ENCODE measurements at places on chromosomes 6 and 20. TPM values are rescaled to one million over a fixed set of nuclear protein-coding genes. Genes with fewer than 3 reads are reported as not detected.
A peak's percentile ranks its signal among the peaks of the same experiment; 100 is the strongest.

DNA sequence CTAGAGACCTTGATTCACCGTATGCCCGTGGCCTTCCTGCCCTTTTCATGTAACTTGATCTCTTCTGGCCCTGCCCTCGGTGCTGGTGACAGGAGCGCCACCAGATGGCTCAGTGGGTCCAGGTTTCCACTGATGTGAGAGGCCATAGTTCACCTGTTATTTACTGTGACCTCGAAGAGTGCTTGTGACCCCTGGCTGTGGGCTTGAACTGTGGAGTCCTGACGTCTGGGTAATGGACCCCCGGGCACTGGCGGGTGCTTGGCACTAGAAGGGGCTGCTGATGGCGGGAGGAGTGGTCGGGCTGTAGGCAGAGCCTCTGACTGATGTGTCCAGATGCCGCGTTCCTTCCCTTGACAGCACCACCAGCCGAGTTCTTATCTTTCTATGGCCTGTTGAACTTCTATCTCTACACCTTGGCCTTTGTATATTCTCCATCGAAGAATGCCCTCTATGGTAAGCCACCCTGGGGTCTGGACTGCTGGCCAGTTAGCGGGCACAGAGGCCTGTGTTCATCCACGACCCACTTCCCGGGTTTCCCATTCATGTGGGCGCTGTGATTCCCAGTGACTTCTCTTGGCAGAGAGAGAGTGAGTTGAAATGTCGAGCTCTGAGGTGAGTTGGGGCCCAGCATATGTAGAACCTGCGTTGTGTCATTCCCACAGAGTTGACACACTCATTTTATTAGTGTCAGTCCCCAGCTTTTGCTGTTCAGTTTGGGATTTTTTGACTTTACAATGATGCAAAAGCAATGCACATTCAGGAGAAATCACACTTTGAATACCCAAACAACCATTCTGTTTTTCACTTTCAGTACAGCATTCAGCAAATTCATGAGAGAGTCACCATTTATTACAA, 14.9 kb downstream of the DYNLT1 start:
- H3K27me3 ChIP-seq, result no peaks in the 10 kb centered on the region
- DNase-seq, result peak; percentile 60
- H3K36me3 ChIP-seq, result peaks cover 49% of the 10 kb centered on the region
- no peak overlapping the region for H3K27ac ChIP-seq
- H3K4me3 ChIP-seq, result no peak overlapping the region
- peaks cover 7% of the 10 kb centered on the region for H3K4me1 ChIP-seq

- no peak for DNase-seq
- peaks cover 3% of the 10 kb centered on the region for H3K36me3 ChIP-seq
- H3K27me3 ChIP-seq, result no peaks in the 10 kb centered on the region
- H3K4me1 ChIP-seq, result peaks cover 59% of the 10 kb centered on the region
- no peak overlapping the region for H3K4me3 ChIP-seq
- H3K27ac ChIP-seq, result peak overlapping the region; percentile 96
These were observed 42.3 kb upstream of the LAMA4 start for GRCh38 chr6:112296694-112297093.

GRCh38 chr6:164926686-164927085, 382.7 kb downstream of the C6orf118 start:
- no peaks in the 10 kb centered on the region for H3K4me1 ChIP-seq
- H3K27me3 ChIP-seq, result peaks cover 3% of the 10 kb centered on the region
- H3K4me3 ChIP-seq, result no peak overlapping the region
- H3K36me3 ChIP-seq, result no peaks in the 10 kb centered on the region

Gene SLC25A27
- 8.2 TPM for total RNA-seq

GRCh38 chr20:21796059-21796458, 90.6 kb downstream of the PAX1 start:
- H3K27me3 ChIP-seq, result no peaks in the 10 kb centered on the region
- no peak for DNase-seq
- H3K4me3 ChIP-seq, result no peak overlapping the region
- no peaks in the 10 kb centered on the region for H3K36me3 ChIP-seq

- H3K4me3 ChIP-seq, result no peak overlapping the region
- H3K36me3 ChIP-seq, result peaks cover 33% of the 10 kb centered on the region
- no peaks in the 10 kb centered on the region for H3K27me3 ChIP-seq
- no peak overlapping the region for H3K27ac ChIP-seq
- no peak for DNase-seq
These were observed 58.1 kb downstream of the PLAGL1 start for GRCh38 chr6:143949962-143950361.

DNA sequence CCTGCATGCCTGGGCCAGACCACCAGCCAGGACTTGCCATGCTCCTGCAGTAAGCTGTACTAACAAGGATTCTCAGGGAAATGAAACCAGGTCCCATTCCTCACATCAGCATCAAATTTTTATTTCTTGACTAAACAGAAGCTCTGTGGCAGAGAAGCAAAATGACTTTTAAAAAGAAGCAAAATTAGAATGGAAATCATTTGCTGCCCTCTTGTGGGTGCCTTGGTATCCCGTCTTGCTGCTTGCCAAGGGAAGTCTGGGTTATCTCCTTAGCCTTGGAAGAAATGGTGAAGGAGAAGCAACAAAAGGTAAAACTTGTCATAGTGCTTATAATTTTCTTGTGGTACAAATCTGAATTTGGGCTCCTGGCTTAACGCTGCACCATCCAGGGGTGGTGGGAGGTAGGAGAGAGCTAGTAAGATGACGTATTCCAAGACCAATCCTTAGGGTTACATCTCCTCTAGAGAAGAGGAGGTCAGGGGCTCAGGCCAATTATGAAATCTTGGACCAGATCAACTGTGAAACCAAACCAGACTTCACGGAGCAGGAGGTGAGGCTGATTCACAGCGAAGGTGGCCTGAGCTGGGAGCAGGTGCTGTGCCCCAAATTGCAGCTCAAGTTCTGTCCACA, 107.5 kb downstream of the FAXC start:
- no peak overlapping the region for H3K4me3 ChIP-seq
- H3K4me1 ChIP-seq, result no peaks in the 10 kb centered on the region
- no peak overlapping the region for H3K27ac ChIP-seq
- H3K27me3 ChIP-seq, result peaks cover 15% of the 10 kb centered on the region

DNA sequence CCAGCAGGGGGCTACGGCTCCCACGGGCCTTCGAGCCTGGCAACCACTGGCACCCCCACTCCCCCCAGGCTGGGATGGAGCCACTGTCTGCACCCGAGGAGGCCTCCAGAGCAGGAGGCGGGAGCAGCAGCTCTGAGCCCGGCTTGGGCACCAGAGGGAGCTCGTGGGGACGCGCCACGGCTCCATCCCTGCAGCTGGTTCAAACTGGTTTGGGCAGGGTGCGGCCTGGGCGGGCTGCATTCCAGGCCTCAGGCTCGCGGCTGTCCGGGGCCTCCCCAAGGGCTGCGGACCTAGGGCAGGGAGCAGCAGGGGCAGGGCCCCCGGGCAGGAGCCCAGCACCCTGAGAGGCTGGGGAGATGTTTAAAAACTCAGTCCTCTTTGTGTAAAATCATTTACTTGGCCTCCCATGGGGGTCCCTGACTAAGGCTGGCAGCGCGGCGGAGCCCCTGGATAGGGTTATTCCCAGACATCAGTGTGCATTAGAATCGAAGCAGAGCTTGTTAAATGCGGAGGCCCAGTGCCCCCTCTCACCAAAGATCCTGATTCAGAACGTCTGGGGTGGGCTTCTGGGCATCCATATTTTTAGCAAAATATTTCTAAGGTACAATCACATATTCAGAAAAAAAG, 4.1 kb upstream of the BCAS4 start:
- no peaks in the 10 kb centered on the region for H3K27me3 ChIP-seq

DNA sequence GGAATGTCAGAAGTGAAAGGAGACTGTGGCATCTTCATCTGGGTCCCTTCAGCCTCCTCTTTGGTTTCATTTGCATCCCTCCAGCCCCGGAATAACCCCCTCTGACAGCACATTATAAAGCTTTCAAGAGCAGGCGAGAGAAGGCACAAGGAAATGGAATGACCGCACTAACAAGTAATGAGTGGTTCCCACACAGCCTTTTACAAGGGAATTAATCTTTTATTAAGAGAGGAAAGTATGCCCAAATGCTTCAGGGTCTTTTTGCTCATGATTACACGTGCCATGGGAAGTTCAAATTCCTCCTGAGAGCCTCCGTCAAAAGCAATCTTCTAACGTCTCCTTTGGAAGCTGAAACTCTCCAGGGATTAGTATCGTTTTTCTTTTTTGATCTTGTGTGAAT, 347.0 kb downstream of the BTBD3 start:
- no peaks in the 10 kb centered on the region for H3K27me3 ChIP-seq
- H3K36me3 ChIP-seq, result no peaks in the 10 kb centered on the region
- H3K27ac ChIP-seq, result no peak overlapping the region
- no peak for DNase-seq
- H3K4me3 ChIP-seq, result no peak overlapping the region
- H3K4me1 ChIP-seq, result no peaks in the 10 kb centered on the region

DNA sequence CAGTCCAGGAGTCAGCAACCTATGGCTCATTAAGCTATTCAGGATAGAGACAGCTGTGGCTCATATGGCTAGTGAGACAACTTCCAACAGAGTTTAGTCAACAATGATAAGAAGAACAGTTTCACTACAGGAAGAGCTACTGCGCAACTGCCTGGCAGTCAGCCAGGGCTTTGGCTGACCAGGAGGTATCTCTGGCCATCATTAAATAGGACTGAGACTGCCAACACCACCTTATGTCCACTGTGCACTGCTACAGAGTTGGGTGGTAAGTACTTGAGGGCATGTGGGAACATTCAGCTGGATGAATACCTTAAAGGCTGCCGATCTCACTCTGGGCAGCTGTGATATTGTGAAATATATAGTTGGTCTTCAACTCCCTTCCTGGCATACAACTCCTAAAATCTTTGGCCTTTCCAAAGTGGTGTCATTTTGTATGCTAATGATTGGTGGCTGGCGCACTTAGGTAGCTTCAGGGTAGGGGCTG, 52.2 kb upstream of the FAM83C start:
- H3K27me3 ChIP-seq, result no peaks in the 10 kb centered on the region
- DNase-seq, result no peak
- no peak overlapping the region for H3K4me3 ChIP-seq
- peaks cover 42% of the 10 kb centered on the region for H3K4me1 ChIP-seq
- peaks cover 36% of the 10 kb centered on the region for H3K36me3 ChIP-seq

Gene INSM1
- not detected for total RNA-seq

Gene ADGB
- total RNA-seq, result not detected

- H3K27me3 ChIP-seq, result peaks cover 51% of the 10 kb centered on the region
- H3K4me3 ChIP-seq, result no peak overlapping the region
- DNase-seq, result no peak
- H3K4me1 ChIP-seq, result no peaks in the 10 kb centered on the region
These were observed 187.7 kb downstream of the TRIM27 start for GRCh38 chr6:28736121-28736520.

- DNase-seq, result no peak
- no peak overlapping the region for H3K27ac ChIP-seq
- H3K27me3 ChIP-seq, result peaks cover 4% of the 10 kb centered on the region
- H3K36me3 ChIP-seq, result no peaks in the 10 kb centered on the region
- no peaks in the 10 kb centered on the region for H3K4me1 ChIP-seq
- no peak overlapping the region for H3K4me3 ChIP-seq
These were observed 24.4 kb downstream of the ANGPT4 start for GRCh38 chr20:891706-892080.

Gene PRKN
- total RNA-seq, result 13.4 TPM

DNA sequence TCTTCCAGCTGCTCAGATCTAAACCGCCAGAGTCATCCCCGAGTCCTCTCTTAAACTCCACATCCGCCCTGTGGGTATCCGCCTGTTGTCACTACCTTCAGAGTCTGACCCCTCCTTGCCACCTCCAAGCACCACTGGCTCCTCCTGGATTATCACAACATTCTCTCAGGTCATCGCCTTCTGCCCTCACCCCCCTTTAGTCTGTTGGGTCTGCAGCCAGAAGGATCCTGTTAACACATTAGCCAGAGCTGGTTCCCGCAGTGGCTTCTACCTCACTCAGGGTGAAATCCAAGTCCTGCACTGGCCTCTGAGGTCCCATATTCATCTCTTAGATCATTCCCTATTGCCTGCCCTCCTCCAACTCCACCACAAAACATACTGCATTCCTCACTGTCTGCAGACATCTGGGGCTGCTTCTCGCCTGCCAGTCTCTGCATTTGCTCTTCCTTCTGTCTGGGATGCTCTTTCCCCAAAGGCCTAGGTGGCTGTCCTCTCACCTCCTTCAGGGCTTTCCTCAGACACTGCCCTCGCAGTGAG, 34.1 kb downstream of the TNXB start:
- peaks cover 50% of the 10 kb centered on the region for H3K4me1 ChIP-seq
- no peak for DNase-seq
- no peak overlapping the region for H3K4me3 ChIP-seq
- no peaks in the 10 kb centered on the region for H3K36me3 ChIP-seq

Gene TMC2
- total RNA-seq, result not detected

Gene OPRL1
- 2.1 TPM for total RNA-seq

- peaks cover 16% of the 10 kb centered on the region for H3K4me1 ChIP-seq
- DNase-seq, result no peak
- no peak overlapping the region for H3K27ac ChIP-seq
These were observed 42.4 kb upstream of the EMILIN3 start for GRCh38 chr20:41408986-41409385.

DNA sequence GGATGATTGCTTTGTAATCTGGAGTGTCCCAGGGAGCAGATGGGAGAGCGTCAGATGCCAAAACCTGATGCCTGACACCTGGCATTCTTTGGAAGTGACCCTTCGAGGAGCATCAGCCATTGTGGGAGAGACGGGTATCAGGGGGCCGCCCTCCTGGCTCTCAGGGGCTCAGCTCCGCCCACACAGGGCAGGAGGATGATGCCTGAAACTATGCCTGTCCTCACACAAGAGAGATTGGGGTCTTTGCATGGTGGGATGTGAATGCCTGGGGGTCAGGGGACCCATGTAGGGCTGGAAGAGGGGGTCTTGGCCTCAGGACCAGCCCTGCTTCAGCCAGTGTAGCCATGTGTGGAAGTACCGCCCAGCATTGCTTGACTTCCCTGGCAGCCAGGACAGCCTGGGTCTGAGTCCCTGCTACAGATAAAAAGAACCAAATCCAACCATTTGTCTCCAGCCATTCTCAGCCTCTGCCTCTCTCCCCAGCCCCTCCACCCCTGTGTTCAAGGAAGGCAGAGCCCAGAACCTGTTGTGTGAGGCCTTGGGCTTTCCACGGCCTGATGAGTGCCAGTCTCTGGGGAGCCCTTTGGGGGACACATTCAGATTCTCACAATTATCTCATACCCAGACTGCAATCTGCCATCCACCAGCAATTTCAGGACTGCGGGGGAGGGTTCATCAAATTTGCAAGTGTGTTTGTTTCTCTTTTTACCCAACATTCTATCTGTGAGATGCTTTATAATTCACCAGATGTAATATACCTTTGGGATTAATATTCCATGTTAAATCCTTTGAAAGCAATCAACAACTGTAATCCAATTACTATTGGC, 371.2 kb downstream of the PREX1 start:
- no peak for DNase-seq
- no peaks in the 10 kb centered on the region for H3K4me1 ChIP-seq
- no peak overlapping the region for H3K27ac ChIP-seq
- no peak overlapping the region for H3K4me3 ChIP-seq
- H3K27me3 ChIP-seq, result peaks cover 20% of the 10 kb centered on the region
- no peaks in the 10 kb centered on the region for H3K36me3 ChIP-seq

DNA sequence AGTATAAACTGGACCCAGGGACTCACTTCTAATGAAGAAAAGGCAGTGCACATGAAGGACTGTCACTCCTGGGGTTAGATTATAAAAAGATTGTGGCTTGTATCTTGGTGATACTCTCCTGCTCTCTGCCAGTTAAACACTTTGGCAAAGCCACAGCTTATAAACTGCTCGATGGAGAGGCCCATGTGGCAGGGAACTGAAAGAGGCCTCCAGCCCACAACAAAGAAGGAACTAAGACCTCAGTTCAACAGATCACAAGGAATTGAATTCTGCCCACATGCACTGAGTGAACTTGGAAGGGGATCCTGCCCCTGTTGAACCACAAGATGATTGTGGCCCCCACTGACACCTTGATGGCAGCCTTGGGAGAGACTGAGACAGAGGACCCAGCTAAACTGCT, 363.8 kb downstream of the CBLN4 start:
- no peak overlapping the region for H3K27ac ChIP-seq
- DNase-seq, result no peak
- H3K27me3 ChIP-seq, result no peaks in the 10 kb centered on the region
